ENCODE measurements at places on chromosomes 1 and 21.

GRCh38 chr1:19704247-19705113 lies 39.8 kb downstream of the HTR6 start:
- no peak for DNase-seq

DNA sequence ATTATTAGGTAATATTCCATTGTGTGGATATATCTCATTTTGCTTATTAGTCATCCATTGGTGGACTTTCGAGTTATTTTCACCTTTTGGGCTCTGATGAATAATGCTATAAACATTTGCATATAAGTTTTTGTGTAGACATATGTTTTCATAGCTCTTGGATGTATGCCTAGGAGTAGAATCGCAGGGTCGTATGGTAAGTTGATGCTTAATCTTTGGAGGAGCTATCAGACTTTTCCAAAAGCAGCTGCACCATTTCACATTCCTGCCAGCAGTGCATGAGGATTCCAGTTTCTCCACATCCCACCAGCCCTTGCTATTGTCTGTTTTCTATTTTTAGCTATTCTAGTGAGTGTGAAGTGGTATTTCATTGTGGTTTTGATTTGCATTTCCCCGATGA lies 120.3 kb upstream of the TMEM51 start:
- no peak for DNase-seq

DNA sequence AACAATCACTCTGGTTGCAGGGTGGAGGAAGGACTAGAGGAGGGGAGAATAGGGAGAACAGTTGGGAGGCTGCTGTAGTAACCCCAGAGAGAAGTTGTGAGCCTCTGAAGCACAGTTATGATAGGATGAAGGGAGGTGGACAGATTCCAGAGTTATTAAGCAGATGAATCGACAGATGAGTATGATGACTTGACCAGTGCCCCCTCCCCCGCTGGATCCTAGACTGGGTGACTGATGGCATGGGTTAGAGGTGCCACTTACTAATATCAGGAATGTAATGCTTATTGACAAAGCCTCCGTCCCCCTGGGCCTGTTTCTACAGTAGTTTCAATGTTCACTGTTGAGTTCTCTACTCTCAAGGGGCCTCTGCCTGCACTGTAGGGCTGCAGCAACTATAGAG lies 14.0 kb upstream of the TIPRL start:
- no peak for DNase-seq

DNA sequence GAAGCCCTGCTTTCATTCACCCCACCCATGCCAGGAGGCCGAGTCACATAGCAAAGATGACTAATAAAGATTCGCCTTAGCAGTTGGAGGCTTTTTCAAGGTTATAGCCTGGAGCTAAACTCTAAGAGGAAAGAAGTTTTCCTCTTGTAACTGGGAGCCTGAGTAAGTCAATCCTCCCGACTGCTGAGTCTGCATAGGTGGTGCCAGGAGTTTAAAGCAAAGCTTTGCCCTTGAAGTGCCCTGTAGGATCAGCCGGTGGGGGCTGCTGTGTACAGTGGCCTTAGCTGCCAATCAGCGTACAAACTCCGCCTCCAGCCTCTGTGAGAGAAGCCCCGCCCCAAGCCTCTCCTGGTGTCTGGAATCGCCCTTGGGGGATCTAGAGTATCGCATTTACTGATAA lies 147.5 kb upstream of the SPATA6 start:
- no peak for DNase-seq
